Stimulated activated CD8-positive, alpha-beta memory T cell treated with anti-CD3 and anti-CD28 coated beads, Interleukin-4, amount 100 ng/mL, for 4 hours (primary cell): ENCODE measurements at places on chromosomes 16 and 17.

DNA sequence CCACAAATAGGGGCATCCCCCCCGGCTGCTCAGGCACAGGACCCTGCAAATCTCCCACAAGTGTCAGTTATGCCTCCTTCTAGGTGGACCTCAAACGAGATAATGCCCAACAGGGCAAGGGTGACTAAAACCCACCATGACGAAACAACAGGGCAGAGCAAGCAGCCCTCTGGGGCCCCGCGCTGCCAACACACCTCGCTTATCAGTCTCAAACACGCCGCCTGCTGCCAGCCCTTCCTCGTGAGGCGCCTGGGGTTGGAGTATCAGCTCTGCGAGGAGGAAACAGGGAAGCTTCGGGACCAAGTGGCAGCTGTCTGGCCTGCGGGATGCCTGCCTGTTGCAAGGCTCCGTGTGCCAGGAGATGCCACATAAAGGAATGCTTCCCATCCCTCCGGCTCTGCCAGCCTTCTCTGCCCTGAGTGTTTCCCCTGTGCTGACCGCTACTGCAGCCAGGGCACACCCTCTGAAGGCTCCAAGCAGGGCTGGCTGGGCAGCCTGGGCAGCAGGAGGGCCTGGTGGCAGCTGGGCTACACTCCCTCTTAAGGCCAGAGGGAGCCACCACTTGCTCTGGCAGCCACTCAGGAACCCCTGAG is 2.5 kb downstream of the SMIM5 start:
- no peak for DNase-seq

DNA sequence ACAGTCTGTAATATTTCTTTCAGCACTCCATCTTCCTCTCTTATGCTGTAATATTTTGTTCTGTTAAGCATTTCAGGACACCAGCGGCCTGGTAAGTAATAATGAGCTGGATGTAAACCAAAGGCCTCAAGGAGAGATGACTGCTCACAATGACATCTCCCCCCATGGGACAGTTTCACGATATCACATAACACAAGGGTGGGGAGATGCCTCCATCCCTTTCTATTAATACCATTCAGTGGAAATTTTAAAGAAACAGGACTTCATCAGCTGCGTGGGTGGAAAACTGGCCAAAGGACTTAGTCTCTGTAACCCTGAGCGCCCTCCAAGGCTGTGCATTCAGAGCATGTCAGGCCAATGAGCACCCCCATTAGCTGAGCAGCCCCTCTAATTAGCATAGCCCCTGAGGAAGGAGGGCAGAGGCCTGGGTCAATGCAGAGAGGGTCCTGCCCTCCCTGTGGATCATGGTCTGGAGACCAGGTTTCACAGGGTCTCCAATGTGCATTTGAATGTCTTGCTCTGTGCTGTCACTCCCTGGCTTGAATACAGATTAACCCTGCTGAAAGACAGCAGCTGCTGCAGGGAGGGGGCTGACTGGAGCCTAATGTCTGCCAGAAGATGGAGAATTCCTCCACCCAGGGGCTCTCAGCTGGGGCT is 156.4 kb downstream of the HS3ST2 start:
- DNase-seq: no peak

GRCh38 chr16:968620-969019 is 2.2 kb downstream of the LMF1 start:
- no peak for DNase-seq

GRCh38 chr16:73405851-73406250 is 357.9 kb upstream of the ZFHX3 start:
- DNase-seq: no peak

- DNase-seq: no peak
Measured at GRCh38 chr17:79843474-79843815, 4.2 kb upstream of the CBX4 start.

GRCh38 chr17:71726341-71726740 is 394.5 kb upstream of the SOX9 start:
- no peak for DNase-seq

GRCh38 chr17:15154618-15155017 is 110.5 kb downstream of the PMP22 start:
- DNase-seq: no peak

DNA sequence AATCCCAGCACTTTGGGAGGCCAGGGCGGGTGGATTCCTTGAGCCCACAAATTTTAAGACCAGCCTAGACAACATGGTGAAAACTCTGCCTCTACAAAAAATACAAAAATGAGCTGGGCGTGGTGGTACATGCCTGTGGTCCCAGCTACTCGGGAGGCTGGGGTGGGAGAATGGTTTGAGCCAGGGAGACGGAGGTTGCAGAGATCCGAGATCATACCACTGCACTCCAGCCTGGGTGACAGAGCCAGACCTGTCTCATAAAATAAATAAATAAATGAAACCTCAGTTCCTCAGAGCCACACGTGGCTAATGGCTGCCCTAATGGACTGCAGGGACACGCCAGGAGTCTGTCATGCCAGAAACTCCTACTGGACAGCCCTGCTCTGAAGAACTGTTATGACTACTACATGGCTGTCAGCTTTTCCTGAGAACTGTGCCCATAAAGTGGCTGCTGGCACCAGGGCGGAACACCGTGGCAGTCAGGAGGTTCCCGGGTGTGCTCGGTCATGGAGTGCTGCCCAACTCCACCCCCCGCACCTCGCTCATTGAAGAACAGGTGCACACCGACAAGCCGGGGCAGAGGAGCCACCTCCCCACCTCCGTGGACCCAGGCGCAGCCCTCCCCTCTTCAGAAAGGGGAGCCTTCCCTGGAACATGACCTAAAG is 4.3 kb downstream of the TMEM11 start:
- DNase-seq: no peak

DNA sequence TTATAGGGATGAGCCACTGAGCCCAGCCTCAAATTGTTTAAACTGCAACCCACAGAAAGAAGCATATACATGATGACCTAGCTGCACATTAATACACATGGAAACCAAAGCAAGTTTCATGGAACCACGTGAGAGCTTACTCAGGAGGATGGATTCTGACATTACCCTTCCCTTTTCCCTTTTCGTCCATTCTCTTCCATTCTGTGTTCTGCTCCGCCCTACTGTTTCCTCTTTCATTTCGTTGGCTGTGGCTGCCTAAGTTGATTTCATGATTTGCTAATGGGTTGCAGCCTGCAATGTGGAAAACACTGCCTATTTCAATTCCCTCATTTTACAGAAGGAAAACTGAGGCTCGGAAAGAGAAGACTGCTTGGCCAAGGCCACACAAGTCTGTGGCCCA is 176.5 kb downstream of the C16orf78 start:
- no peak for DNase-seq

DNA sequence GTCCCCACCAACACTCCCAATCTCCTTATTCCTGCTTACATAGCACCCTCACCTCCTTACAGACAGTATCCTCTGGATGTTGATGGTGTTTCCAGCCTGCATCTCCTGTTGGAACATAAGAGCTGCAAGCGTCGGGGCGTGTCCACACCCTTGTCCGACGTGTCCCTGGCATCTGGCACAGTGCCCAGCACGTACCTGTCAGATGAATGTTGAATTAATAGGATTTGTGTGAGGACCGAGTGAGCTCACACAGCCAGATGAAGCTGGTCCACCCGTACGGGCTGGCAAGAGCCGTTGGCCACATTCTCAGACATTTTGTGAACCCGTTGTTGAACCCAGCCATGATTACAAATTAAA is 12.2 kb upstream of the CBX4 start:
- no peak for DNase-seq

DNA sequence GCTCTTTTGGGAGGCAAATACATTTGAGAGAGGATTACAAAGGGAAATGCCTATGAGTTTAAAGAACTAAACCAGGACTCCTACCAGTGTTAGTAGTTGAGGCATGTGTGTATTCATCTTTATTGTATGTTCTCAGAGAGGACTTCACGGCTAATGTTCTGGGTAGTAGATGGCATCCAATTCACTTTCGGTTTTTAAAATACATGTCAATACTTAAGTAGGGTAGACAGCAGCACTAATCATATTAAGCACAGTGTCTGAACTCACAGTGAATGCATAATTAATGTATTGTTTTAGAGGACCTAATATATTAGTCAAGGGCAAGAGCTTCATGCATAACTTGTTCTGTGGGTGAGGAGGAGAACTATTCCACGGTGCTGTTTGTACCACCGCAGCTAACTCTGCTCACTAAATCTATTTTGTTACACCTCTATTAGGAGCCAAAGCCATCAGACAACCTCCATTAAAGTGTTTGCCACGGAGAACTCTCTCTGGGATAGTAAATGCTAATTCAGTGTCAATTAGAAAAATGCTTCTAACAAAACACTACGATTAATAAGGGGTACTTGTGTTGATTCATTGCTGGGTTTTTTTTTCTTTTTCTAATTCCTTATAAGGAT is 56.3 kb downstream of the COX10 start:
- DNase-seq: no peak

DNA sequence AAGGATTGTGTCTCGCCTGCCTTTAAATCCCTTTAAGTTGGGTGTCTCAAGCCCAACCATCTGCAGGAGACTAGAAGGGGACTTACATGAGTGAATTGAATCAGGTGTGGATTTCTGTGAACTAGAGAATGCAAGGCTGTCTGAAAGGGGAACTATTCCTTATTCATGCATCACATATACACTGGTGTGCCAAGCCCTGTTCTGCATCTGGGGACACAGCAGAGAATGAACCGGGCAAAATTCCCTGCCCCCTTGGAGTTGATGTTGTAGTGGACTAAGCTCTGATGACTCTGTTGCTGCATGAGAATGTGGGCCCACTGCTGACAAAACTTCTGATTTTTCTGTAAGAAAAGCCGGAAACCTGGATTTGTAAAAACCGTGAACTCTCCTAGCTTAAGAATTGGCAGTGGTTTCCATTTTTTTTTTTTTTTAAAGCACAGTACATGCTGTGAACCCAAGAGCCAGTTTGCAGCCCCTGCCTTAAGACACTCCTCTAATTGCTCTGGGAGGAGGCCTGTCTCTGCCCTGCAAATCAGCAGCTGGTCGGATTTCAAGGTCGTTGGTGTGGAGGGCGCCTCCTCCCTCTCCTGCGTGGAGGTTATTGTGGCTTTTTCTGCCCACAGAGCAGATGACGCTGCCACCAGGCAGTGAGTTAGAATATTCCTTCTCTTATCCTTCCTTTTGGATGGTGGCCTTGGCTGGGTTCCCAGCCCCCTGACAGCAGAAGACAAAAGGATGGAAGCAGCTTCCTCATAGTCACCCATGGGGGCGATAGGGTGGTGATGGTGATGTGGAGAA is 131.0 kb downstream of the PRKCB start:
- DNase-seq: no peak

GRCh38 chr17:80987941-80988461 is 3.6 kb upstream of the CHMP6 start:
- DNase-seq: no peak

DNA sequence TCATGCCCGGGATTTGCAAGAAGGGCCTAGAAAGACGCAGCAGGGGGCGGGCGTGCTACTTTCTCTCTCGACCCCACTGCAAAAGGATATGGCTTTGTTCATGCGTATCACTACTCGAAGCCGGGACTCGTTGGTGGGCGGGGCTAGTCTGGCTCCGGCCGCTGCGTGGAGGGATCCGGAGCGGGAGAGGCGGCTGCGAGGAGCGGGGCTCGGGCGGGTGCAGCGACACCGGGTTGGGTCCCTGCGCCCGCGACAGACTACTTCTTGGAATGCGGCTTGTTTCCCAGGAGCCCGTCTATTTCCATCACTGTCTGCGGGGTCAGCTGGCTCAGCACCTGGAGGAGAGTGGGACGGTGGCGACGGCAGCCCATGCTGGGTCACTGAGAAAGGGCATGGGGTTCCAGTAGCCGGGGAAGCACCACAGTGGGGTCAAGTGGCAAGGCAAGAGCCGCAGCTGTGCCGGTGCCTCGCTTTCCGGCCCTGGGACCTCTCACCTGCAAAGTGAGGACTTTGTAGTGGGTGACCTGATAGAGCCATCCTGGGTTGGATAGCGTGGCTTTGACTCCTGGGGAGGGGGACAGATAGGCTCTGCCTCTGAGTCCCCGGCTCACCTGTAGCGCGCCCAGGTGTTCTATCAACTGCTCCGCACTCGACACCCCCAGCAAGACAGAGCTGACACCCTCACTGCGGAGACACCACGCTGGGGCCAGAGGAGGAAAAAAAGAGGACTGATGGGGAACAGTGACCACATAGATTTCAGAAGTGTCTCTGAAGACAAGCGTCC is 6.6 kb downstream of the KCNAB3 start:
- peak; percentile 60 for DNase-seq

DNA sequence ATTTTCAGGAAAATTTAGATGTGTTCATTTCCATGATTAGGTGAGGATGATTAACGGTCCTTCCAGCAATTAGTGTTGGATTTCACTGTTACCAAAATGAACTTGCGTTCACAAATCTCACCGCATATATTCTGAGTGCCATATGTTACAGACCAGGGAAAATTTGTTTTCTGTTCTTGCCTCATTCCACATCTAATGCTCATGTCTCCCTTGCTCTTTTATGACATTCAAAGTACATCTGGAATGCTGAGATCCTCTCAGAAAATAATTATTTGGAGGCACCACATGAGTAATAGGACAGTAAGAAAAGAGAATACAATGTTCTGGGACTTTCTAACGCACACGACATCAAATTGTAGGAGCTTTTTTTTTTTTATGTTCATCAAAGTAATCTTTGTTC is 406.5 kb downstream of the SHISA9 start:
- DNase-seq: no peak

GRCh38 chr16:67202426-67202825 is 3.5 kb downstream of the ELMO3 start:
- DNase-seq: no peak

GRCh38 chr17:49656247-49656646 is 21.6 kb downstream of the SPOP start:
- DNase-seq: no peak

GRCh38 chr16:88389621-88390160 is 6.9 kb downstream of the ZNF469 start:
- no peak for DNase-seq

GRCh38 chr16:69435977-69436820 is 11.8 kb downstream of the CYB5B start:
- no peak for DNase-seq

GRCh38 chr16:3027983-3028715 is 4.3 kb downstream of the THOC6 start:
- peak; percentile 68 for DNase-seq

DNA sequence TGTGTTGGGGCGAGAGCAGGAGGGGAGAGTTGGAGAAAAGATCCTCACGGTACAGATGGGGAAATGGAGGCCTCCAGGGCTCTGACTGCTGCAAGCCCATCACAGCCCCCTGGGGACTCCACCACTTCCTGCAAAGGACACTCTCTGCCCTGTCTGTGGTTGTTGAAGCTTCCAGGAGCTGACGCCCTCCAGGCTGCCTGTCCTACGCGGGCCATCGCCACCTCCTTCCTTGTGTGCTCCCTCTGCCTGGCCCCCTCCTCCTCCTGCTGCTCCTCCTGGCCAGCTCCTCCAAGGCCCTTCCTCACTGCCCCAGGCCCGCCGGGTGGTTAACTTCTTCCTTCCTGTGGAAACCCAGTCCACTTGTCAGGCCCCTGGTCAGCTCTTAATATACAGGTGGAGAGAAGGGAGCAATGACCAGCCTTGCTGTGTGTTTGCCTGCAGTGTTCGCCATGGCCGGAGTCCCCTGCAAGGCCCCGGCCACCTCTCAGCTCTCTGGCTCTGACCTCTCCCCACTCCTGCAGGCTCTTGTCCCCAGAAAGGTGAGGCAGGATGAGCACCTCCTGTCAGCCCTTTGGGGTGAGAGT is 18.4 kb upstream of the STAC2 start:
- no peak for DNase-seq
